ENCODE measurements at places on chromosomes 2 and 18. TPM values are rescaled to one million over a fixed set of nuclear protein-coding genes. Genes with fewer than 3 reads are reported as not detected.

DNA sequence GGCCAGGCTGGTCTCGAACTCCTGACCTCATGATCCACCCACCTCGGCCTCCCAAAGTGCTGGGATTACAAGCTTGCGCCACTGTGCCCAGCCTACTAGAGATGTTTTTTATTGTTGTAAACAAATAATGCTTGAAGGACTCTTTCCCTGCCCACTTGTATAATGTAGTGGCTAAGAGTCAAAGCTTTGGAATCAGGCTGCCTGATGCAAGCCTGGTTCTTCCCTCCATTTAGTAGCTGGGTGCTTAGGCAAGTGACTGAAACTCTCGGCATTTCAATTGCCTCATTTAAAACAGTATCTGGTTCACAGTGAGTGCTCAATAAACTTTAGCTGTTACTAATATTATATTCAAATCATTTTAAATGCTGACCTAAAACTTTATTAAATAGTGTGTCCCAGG is 264.0 kb upstream of the FBXO11 start:
- no peak for DNase-seq

GRCh38 chr2:80050246-80050645 is 254.3 kb downstream of the LRRTM1 start:
- DNase-seq: no peak

- no peak for DNase-seq
These were observed 1.9 kb downstream of the TCF23 start for GRCh38 chr2:27150639-27151230.

The SPATA3 gene
- not detected for total RNA-seq

DNA sequence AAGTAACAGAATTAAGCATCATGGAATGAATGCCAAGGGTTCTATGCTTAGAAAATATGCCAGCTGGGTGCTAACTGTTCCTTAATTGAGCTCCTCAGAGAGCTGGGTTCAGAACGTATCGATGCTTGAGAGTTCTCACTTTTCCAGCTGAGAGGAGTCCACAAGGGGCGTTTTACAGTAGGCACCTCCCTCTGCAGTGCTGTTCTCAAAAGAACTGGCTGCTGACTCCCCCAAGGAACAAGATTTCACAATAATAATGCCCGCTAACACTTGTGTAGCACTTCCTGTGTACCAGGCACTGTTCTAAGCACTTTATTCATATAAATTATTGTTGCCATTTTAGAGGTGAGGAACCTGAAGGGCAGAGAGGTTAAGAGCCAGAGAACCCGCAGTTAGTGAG is 18.1 kb upstream of the TMEM237 start:
- DNase-seq: no peak

Data from mucosa of gallbladder (tissue), 1 donor.